Esophagus squamous epithelium (tissue), 5 donors: ENCODE measurements at places on chromosomes 16 and 17.

- DNase-seq: no peak
Measured at GRCh38 chr16:72901000-72901627, 146.8 kb downstream of the ZFHX3 start.

GRCh38 chr16:54976651-54977200 is 46.1 kb downstream of the IRX5 start:
- DNase-seq: no peak

DNA sequence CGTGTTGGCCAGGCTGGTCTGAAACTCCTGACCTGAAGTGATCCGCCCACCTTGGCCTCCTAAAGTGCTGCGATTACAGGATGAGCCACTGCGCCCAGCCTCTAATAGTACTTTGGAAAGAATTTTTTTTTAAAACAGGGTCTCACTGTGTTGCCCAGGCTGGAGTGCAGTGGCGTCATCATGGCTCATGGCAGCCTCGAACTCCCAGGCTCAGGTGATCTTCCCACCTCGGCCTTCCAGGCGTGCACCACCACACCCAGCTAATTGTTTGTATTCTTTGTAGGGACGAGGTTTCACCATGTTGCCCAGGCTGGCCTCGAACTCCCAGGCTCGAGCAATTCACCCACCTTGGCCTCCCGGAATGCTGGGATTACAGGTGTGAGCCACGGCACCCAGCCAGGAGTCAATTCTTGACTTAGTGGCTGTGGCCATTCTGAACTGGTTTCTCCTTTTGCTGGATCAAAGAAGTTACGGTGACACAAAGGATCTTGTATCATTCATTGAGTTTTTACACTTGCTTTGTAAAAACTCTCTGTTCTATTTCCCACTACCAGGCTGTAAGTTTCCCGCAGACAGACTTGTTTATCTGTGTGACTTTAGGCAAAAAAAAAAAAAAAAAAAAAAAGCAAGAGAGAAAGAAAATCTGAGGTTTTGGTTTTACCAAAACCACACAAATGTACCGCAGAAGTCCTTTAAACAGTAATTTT is 12.7 kb upstream of the COTL1 start:
- no peak for DNase-seq

- no peak for DNase-seq
Measured at GRCh38 chr17:38539386-38539785, 66.4 kb downstream of the SRCIN1 start.

DNA sequence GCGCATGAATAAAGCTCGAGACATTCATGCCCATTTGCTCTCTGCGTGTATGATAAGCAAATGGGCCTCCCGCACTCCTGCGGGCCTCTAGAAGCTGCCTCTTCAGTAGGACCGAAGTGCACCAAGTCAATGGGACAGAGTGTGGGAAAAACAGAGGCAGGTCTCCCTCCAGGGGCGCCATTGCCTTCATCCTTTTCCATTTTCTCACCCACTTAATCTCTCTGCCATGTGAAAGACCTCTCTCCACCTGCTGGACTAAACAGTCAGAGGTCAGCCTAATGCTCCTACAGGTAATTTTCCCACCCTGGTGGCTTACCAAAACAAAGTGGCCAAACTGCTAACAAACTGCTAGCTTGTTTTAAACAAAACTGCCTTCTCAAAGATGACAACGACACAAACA is 210.9 kb downstream of the ZFHX3 start:
- DNase-seq: no peak

DNA sequence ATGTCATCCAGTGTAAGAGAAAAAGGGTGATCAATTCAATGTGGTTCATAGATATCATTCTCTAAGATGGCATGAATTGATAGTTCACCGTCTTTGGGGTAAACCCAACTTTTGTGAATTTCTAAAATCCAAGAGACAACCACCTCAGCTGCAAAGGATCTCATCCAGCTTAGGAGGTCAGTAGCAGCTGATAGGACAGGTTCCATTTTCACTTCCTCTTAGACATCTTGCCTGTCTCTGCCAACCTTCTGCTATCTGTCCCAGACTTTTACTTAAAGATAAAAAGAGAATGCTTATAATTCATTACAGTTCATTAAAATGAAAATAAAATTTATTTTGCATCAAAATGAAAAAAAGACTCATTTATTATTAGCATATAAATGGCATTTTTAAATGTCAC is 468.2 kb downstream of the XYLT1 start:
- no peak for DNase-seq

DNA sequence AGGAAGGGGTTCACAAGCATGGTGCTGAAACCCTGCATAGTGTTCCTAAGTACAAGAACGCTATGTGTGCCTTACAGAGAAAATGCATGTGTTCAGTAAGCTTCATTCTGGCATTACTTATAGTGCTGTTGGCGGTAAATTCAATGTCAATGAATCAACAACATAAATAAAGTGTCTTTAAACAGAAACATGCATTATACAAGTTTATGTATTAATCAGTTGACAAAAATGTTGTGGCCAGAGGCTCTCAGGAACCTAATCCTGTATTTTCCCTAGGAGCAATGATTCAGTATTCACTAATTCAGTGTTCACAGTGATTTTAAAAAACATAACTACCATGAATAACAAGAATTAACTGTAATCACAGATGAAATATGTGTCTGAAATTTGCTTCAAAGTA is 47.1 kb upstream of the MYOCD start:
- no peak for DNase-seq

DNA sequence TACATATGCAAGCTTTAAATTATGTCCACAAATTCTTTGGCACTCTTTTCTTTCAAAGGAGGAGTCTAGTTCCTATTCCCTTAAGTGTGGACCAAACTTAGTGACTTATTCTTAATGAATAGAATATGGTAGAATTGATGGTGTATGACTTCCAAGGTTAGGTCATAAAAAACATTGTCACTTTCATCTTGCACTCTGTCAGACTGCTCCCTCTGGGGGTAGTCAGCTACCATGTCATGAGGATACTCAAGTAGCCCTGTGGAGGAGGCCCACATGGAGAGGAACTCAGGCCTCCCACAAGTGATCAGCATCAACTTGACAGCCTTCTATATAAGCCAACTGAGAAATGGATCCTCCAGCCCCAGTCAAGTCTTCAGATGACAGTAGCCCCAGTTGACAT is 58.0 kb upstream of the SCNN1B start:
- DNase-seq: no peak

- DNase-seq: no peak
Measured at GRCh38 chr17:50346313-50347116, 589 bp downstream of the XYLT2 start.

DNA sequence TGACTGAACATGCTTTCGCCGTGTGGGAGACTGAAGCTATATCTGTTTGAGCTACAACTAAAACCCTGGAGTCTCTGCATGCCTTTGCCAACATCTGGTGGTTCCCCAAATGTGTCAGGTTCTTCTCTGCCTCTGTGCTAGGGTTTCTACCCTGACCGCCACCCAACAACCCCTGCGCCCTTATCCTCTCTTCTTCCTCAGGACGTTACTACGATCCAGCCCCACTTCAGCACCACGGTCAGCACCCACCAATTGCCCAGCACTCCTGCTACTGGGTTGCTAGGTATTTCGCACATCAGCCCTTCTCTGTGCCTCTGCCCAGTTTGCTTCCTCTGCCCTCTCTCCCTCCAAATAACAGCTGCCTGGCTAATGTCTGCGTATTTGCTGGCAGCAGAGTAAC is 106.3 kb upstream of the HSBP1 start:
- no peak for DNase-seq

DNA sequence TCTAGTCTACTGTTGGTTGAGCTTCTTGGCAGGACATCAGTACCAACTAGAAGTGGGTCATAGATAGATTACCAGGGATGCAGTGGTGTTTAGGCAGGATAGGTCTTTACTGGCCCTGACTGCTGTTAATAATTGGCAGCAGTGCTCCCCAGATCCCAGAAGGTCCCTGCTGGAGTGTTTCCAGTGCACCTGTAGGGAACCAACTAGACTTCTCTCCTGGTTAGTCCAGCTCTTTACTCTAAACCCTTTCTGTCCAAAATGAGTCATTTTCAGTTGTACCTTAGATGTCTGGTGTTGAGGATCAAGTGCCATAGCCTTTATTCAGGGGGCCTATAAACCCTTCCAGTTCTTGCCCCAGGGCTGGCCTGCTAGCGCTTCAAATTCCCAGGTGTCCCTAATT is 8.7 kb downstream of the POLR2C start:
- DNase-seq: no peak

DNA sequence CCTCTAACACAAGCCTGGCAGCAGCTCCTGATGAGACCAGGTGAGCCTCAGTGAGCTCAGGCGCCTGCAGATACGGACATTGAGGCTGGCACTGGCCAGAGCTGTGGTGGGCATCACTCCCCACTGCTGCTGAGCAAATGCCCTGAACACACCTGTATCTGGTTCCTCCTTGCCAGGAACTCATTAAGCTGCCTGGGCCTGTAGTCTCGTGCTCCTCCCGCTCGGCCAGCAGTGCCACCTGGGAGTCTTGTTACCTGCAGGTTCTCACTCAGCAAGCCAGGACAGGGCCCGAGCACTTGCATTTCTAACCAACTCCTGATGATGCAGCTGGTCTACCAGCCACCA is 13.3 kb downstream of the EIF4A3 start:
- DNase-seq: no peak

GRCh38 chr17:77315010-77315409 is 174.2 kb downstream of the SEC14L1 start:
- DNase-seq: no peak

- no peak for DNase-seq
Measured at GRCh38 chr16:77500934-77501664, 66.3 kb upstream of the ADAMTS18 start.
